ENCODE measurements at places on chromosomes 1 and 21. TPM values are rescaled to one million over a fixed set of nuclear protein-coding genes. Genes with fewer than 3 reads are reported as not detected.

Gene KCNA3
- total RNA-seq, result 0.12 TPM

Gene DIO1
- total RNA-seq, result not detected

Gene COL9A2
- 2.5 TPM for total RNA-seq

Gene GRHL3
- total RNA-seq, result not detected

Gene RNU1-1
- total RNA-seq, result 832 TPM

Gene OR2L8
- not detected for total RNA-seq

Gene C1orf115
- 3.1 TPM for total RNA-seq

Gene DNAI4
- total RNA-seq, result 15.3 TPM

Gene KLHL21
- total RNA-seq, result 48.2 TPM

Gene USH2A
- not detected for total RNA-seq

Gene GUCA2B
- not detected for total RNA-seq

Gene CFAP45
- 1.7 TPM for total RNA-seq

Gene ADORA1
- total RNA-seq, result 0.89 TPM

Gene C1orf167
- not detected for total RNA-seq

Gene SLFNL1
- total RNA-seq, result not detected

Gene TRIM45
- 3.4 TPM for total RNA-seq

Gene AGT
- total RNA-seq, result not detected

Gene DCLRE1B
- 15.3 TPM for total RNA-seq

Gene DNAJC28
- total RNA-seq, result 2.6 TPM

Gene CRP
- not detected for total RNA-seq

Gene RGS16
- 0.91 TPM for total RNA-seq

Gene PLA2G2D
- total RNA-seq, result not detected

Gene IL20
- total RNA-seq, result not detected

Gene GPR52
- total RNA-seq, result not detected

Gene OR10T2
- not detected for total RNA-seq

Gene KIF17
- total RNA-seq, result 0.06 TPM

Gene PODN
- not detected for total RNA-seq

Gene FCRL1
- not detected for total RNA-seq

Gene HNRNPR
- total RNA-seq, result 196 TPM

Gene SMCP
- not detected for total RNA-seq

Gene IVNS1ABP
- 81.0 TPM for total RNA-seq
